ENCODE measurements at places on chromosomes 7 and 10. TPM values are rescaled to one million over a fixed set of nuclear protein-coding genes. Genes with fewer than 3 reads are reported as not detected.

Gene AGR2
- total RNA-seq = 3.5 TPM

Gene PKD2L1
- not detected for total RNA-seq

GRCh38 chr10:68132391-68132790, 23.1 kb downstream of the MYPN start:
- no peak for DNase-seq

- no peak for DNase-seq
Measured at GRCh38 chr10:122290334-122290733, 19.2 kb downstream of the BTBD16 start.

- no peak for DNase-seq
Measured at GRCh38 chr7:1740214-1740613, 70.1 kb downstream of the ELFN1 start.

DNA sequence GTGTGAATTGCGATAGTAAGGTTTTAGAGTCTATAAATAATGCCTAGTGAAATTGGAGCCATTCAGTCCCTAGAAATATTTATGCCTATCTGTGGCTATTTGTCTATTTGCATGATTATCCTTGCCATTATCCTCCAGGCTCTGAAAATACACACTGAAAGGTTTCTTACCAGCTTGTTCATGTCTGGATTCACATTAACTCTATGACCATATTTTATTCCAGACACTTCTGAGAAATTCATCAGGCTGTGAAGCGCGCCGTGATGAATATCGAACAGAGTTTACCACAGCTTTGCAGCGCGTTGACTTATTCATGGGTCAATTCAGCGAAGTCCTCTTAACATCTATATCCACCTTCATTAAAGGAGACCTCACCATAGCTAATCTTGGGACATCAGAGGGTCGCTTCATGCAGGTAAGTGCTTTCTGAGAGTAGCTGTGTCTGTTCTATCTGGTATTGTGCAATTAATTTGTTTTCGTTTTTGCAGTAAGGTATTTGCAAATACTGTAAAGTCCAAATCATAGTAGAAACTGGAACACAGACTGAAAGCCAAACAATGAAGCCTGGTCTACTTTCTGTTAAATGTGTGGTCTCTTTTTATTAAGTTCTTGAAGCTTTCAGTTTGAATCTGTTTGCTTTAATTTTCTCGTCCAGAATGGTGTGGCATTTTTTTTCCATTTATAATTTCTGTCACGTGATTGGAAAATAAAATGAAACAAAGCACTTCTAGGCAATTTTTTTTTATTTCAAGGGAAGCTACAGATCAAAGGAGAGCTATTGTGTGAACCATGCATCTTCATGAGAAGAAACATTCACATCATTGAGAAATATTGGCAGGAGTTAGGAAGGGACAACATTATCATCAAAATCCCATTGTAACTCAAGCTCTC, 59.7 kb downstream of the MET start:
- DNase-seq = no peak

Gene MEIG1
- 3.5 TPM for total RNA-seq

GRCh38 chr10:2990764-2991163, 76.6 kb upstream of the PFKP start:
- no peak for DNase-seq

Gene GIMAP1
- not detected for total RNA-seq

Gene CDH23
- total RNA-seq = not detected

GRCh38 chr7:127650847-127651555, 993 bp upstream of the SND1 start:
- no peak for DNase-seq

GRCh38 chr7:124432009-124432578, 333.5 kb downstream of the GPR37 start:
- DNase-seq = no peak

DNA sequence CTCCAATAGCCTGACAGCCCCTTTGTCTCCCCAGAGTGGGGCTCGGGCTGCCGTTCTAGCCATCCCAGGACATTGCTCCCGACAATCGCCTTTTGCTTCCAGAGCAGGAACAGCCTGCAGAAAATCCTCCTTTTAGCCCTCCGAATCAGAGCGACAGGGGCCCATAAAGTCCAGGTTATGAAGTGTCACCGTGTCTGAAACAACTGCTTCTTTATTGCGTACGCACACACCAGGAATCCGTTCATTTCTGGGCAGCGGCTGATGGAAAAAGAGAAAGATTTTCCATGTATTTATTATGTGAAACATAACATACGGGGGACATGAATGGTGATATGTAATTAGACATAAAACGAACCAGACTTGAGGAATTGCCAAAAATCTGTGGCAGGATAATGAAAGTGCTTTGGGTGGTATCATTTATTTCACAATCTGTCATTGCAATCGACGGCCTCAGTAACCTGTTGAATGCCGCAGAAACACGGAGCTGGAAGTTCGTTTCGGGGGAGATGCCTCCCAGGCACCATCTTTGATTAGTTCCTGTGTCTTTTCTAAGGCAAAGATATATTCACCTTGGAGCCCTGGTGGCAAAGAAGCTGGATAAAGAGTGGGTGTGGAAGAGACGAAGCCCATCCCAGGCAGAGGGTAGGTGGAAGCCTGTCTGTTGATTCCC, 48.1 kb downstream of the FAM241B start:
- DNase-seq = no peak

- DNase-seq = no peak
Measured at GRCh38 chr7:64874562-64875250, 28.4 kb upstream of the ZNF273 start.

All from Caki2 (cell line).